ENCODE measurements at places on chromosomes 11 and 22.

GRCh38 chr11:14331476-14332136, 27.4 kb downstream of the RRAS2 start:
- no peak for DNase-seq

- DNase-seq, result no peak
These were observed 2.4 kb downstream of the TRIM44 start for GRCh38 chr11:35664977-35665441.

DNA sequence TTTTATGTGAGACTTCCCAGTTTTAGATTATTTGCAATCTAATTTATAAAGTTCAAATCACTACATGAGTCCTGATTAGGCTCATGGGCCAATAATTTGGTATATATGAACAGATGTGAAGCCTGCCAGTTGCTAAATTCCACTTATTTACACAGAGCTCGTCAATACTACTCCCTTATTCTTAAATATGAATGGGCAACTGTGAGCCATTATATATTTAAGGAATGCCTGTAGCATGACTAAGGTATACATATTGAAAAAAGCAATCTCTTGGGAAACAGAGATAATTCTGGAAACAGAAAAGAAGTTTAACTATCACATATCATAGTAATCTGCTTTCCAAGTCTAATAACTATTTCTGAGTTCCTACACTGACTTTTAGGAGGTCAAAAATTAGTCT, 27.0 kb downstream of the RBMXL2 start:
- DNase-seq, result no peak

- DNase-seq, result no peak
These were observed 14.6 kb downstream of the NAV2 start for GRCh38 chr11:19727246-19727645.

GRCh38 chr11:103883291-103883690, 153.1 kb upstream of the DDI1 start:
- no peak for DNase-seq
